Mesothelial cell of epicardium (in vitro differentiated cells): ENCODE measurements at places on chromosomes 16 and 17.

DNA sequence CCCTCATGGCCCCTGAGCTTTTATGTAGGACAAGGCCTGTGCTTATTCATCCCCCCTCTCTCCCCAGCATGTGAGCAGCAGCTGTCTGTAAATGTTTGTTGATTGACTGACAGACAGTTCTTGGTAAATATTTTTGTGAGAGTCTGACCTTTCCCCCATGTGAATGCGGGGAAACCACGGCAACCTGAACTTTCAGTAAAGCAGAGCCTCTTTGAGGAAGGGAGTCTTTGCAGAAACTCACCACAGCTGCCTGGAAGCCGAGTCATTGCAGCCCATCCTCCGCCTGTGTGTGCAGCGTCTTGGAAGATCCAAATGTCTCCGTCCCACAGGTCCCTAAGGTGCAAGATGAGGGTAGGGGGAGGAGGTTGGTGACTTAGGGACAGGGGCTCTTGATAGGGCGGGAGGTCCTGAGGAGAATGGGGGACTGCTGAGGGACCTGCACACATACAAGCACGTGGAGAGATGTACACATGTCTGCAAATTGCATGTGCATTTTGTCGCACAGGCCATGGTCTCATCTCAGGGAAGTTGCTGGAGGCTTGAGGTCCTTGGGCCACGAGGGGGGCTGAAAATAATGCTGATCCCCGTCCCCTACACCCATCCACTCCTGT is 23.0 kb upstream of the IL21R start:
- H3K4me3 ChIP-seq = no peak overlapping the region
- H3K27me3 ChIP-seq = peaks cover 8% of the 10 kb centered on the region

DNA sequence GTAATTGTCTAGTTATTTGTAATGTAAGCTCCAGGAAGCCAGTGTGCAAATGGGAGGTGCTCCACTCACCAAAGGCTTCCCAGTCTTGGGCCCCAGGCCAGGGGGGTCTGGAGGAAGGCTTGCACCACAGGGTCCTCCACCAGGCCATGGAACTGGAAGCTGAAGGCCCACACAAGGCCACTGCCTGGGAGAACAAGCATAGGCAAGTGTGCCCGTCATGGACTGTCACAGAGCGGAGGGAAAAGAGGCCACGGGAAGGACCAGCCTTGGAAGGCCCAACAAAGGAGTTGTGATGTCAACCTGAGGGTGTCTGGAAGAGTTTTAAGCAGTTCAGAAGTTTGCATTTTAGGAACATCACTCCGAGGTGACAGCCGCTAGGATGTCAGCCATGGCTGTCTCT is 3.0 kb upstream of the SRRM2 start:
- no peaks in the 10 kb centered on the region for H3K36me3 ChIP-seq
- H3K4me1 ChIP-seq = peaks cover 23% of the 10 kb centered on the region
- H3K27me3 ChIP-seq = no peaks in the 10 kb centered on the region
- H3K4me3 ChIP-seq = no peak overlapping the region
- DNase-seq = no peak

GRCh38 chr16:75762746-75763145 is 36.5 kb upstream of the CPHXL start:
- no peak for DNase-seq
- no peak overlapping the region for H3K27ac ChIP-seq
- no peaks in the 10 kb centered on the region for H3K4me1 ChIP-seq
- peaks cover 21% of the 10 kb centered on the region for H3K27me3 ChIP-seq
- H3K4me3 ChIP-seq = no peak overlapping the region

- no peaks in the 10 kb centered on the region for H3K27me3 ChIP-seq
- DNase-seq = no peak
- no peaks in the 10 kb centered on the region for H3K36me3 ChIP-seq
- H3K4me3 ChIP-seq = no peak overlapping the region
Measured at GRCh38 chr17:59508999-59509625, 56.3 kb upstream of the DHX40 start.

DNA sequence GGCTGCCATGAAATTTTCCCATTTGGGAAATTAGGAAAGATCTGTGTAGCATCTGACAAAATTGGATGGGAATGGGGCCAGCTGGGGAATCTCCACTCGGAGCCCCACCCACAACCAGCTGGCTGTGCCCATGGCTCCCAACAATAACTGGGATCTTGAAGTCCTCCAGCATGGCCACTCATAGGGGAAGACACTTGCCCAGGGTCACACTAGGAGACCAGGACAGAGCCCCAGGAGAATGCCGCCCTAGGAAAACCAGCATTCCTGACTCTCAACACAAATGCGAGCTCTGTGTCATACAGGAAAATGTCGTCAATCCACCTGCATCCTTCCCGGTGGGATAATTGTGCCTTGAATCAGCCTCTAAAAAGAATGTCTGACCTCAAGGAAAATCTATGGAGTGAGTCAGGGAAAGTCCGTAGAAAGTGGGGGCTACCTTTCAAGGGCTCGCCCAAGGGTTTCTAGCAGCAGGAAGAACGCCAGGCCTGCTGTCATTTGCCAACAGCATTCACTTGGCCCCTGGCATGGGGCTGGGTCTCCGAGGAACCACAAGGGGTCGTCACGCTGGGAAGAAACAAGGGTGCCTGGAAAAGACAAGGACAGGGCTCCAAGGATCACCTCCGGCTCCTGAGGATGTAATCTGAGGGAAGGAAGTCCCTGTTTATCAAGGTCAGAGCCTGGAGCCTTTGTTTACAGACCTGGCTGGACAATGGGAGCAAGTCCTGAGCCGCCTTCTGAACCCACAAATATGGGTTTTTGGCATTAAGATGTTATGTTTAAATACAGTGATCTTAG is 15.9 kb downstream of the CDH5 start:
- H3K27ac ChIP-seq = peak overlapping the region; percentile 92
- no peaks in the 10 kb centered on the region for H3K27me3 ChIP-seq
- DNase-seq = no peak

DNA sequence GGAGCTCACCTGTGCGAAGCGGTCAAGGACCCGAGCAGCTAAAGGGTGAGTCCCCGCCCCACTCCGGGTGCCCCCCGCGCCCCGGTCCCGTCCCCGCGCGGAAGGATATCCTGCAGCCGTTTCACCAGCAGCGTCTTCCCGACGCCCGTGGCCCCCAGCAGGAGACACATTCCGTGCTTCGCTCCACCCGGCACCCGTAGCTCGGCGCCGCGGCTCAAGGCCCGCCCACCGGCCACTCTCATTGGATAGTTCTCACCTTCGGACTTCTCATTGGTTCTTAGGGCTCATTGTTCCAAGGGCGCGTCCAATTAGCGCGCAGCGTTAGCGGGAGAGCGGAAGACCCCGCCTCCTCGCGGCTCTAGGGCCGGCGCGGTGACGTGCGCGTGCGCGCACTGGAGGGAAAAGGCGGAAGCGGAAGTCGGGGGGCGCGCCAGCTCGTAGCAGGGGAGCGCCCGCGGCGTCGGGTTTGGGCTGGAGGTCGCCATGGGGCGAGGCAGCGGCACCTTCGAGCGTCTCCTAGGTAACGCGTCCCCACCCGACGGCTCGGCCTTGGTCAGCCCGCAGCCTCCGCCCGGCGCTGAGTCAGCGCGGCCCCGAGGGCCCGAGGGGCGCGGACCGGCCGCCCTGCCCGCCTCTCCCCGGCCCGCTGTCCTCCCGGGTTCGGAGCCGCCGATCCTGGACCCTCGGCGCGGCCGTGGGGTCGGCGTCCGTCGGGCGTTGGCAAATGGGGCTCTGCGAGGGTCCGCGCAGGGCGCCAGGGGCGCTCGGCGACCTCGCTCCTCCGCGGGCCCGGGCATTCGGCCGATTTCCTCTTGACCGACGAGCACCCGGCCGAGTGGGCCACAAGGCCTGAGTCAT is at the start of the genes ARL16 and HGS:
TSS of gene ARL16 (minus strand) at position 214 of the 858 bp plus-strand sequence. CDS start at position 170, 44 bp downstream.
TSS of gene HGS (plus strand) at position 428 of the 858 bp plus-strand sequence. CDS start at position 484, 56 bp downstream.
- no peaks in the 10 kb centered on the region for H3K27me3 ChIP-seq
- H3K27ac ChIP-seq = peak within 1 kb of the TSS; percentile 98
- peak within 1 kb of the TSS; percentile 95 for H3K4me3 ChIP-seq
- H3K36me3 ChIP-seq = peaks cover 6% of the 10 kb centered on the region

GRCh38 chr16:2706611-2707311 is 13.3 kb downstream of the PRSS27 start:
- no peak overlapping the region for H3K4me3 ChIP-seq
- no peak overlapping the region for H3K27ac ChIP-seq

GRCh38 chr16:74577882-74578366 is 29.0 kb downstream of the GLG1 start:
- no peak for DNase-seq
- no peaks in the 10 kb centered on the region for H3K27me3 ChIP-seq
- H3K36me3 ChIP-seq = no peaks in the 10 kb centered on the region
- peaks cover 14% of the 10 kb centered on the region for H3K4me1 ChIP-seq
- peak overlapping the region; percentile 6 for H3K27ac ChIP-seq
- no peak overlapping the region for H3K4me3 ChIP-seq

- peaks cover 62% of the 10 kb centered on the region for H3K27me3 ChIP-seq
- H3K36me3 ChIP-seq = no peaks in the 10 kb centered on the region
- no peak overlapping the region for H3K4me3 ChIP-seq
- no peaks in the 10 kb centered on the region for H3K4me1 ChIP-seq
- DNase-seq = no peak
Measured at GRCh38 chr17:74697515-74697914, 15.2 kb downstream of the CD300LF start.

GRCh38 chr16:31386157-31386984 is 6.8 kb upstream of the ITGAD start:
- peaks cover 51% of the 10 kb centered on the region for H3K27me3 ChIP-seq
- no peak overlapping the region for H3K27ac ChIP-seq
- no peak for DNase-seq
- H3K4me1 ChIP-seq = peaks cover 3% of the 10 kb centered on the region
- no peaks in the 10 kb centered on the region for H3K36me3 ChIP-seq
- no peak overlapping the region for H3K4me3 ChIP-seq

DNA sequence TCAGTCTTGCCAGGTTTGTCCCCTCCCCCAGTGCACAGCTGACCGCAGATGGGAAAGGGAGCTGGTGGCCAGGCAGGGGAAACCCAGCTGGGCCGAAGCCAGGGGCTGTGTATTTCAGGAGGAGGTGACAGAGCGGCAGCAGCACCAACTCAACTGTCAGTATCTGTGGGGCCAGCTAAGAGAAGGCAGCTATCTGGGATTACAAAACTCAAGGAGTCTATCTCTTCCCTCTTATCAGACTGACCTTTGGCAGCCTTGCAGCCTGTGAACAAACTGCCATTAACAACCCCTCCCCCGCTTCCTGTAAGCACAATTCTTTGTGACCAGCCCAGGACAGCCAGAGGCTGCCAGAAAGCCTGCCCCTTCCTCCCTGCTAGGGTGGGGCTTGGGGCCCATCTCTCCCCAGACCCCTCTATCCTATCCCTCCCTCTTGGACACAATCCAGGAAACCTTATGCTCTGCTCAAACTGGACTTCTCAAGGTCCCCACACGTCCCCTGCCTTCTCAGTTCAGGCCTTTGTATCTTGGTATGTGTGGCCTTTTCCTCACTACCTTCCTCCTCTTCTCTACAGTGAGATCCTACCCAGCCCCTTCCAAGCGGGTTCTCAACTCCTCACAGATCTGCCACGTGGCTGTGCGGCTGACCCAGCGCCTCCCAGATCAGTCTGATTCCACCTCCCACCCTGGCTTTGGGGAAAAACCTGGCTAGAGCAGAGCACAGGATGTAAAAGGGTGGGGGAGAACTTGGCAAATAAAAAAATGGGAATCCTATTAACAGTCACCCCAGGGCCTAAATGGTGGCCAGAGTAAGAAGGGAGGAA is 10.5 kb downstream of the ST3GAL2 start:
- DNase-seq = peak; percentile 56
- H3K27ac ChIP-seq = peak overlapping the region; percentile 98
- H3K4me3 ChIP-seq = peak overlapping the region; percentile 49
- H3K27me3 ChIP-seq = no peaks in the 10 kb centered on the region
- peaks cover 53% of the 10 kb centered on the region for H3K4me1 ChIP-seq

DNA sequence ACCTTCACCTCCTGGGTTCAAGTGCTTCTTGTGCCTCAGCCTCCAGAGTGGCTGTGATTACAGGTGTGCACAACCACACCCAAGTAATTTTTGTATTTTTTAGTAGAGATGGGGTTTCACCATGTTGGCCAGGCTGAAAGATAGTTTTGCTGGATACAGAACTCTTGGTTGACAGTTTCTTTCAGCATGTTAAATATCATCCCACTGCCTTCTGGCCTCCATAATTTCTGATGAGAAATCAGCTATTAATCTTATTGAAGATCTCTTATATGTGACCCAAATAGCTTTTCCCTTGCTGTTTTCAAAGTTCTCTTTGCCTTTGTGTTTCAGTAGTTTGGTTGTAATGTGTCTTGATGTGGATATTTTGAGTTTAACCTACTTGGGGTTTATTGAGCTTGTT is 50.3 kb upstream of the BRD7 start:
- no peak for DNase-seq
- H3K27ac ChIP-seq = no peak overlapping the region

GRCh38 chr16:56388209-56388608 is 37.1 kb downstream of the AMFR start:
- no peak for DNase-seq
- peaks cover 5% of the 10 kb centered on the region for H3K4me1 ChIP-seq
- H3K4me3 ChIP-seq = no peak overlapping the region
- H3K36me3 ChIP-seq = peaks cover 63% of the 10 kb centered on the region

- no peaks in the 10 kb centered on the region for H3K27me3 ChIP-seq
- H3K27ac ChIP-seq = peak overlapping the region; percentile 54
- peaks cover 12% of the 10 kb centered on the region for H3K4me1 ChIP-seq
- DNase-seq = no peak
- H3K4me3 ChIP-seq = no peak overlapping the region
- H3K36me3 ChIP-seq = no peaks in the 10 kb centered on the region
Measured at GRCh38 chr17:12342609-12343435, 322.1 kb downstream of the MAP2K4 start.

DNA sequence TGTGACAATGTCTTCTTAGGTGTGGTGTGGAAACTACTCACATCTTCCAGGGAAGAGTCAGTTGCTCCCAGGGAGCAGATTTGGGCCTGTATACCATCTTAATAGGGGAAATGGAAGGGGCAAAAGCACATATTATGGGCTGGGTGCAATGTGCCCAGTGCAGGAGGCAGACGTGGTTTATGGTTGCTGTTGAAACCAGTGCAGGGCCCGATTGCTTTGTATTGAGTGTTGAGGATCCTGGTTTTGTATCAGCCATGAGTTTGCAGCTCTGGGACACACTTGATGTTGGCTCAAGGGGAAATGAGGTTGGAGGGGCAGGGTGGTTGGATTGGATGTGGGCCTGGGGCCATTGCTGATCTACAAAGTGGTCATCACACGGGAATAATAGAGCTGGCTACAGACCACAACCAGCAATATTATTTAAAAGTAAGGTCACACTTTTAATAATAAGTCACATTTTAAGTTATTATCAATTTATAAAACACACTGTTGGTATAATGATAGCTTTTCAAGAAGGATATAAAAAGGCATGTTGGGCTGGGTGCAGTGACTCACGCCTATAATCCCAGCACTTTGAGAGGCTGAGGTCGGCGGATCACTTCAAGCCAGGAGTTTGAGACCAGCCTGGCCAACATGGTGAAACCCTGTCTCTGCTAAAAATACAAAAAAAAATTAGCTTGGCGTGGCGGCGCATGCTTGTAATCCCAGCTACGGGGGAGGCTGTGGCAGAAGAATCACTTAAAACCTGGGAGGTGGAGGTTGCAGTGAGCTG is 302.4 kb downstream of the SEC14L1 start:
- H3K4me1 ChIP-seq = peaks cover 57% of the 10 kb centered on the region
- DNase-seq = no peak
- peaks cover 3% of the 10 kb centered on the region for H3K36me3 ChIP-seq
- H3K27me3 ChIP-seq = no peaks in the 10 kb centered on the region
- no peak overlapping the region for H3K4me3 ChIP-seq
- peak overlapping the region; percentile 65 for H3K27ac ChIP-seq
